ENCODE measurements at places on chromosomes 3 and 15.

DNA sequence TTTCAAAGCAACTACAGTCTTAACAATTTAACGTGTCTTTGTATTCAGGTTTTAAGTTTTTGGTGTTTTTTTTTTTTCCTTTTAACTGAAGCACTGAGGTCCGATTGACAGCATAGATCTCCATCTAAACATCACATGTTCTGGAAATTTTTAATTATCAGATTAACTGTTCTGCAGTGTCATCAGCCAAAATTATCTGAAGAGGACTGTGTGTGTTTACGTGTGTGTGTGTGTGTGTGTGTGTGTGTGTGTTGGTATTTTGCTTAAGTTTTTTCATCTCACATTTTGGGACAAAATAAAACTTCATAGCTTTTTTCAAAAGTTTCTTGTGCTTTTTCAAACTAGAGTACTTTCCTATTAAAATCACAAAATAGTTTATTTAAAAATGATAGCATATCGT is 1.8 kb downstream of the PIK3CA start:
- no peak for DNase-seq

- peak; percentile 19 for DNase-seq
Observed at GRCh38 chr15:60899322-60899966, 329.7 kb downstream of the RORA start.

DNA sequence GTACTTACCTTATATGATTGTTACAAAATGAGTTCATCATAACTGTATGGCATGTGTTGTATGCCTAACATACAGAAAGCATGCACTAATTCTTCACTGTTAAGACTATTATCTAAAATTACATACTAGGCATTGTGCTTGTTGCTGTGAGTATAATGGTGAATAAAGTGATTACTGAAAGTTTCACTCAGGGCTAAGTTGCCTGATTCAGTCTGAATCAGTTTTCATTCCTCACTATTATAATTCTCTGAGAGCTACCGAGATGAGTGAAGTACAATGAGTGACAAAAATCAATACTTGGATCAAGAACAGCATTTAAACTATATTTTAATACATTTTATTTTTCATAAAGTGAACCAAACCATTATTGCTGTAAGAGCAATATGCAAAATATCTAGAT is 7.5 kb upstream of the GCSAM start:
- DNase-seq = no peak

DNA sequence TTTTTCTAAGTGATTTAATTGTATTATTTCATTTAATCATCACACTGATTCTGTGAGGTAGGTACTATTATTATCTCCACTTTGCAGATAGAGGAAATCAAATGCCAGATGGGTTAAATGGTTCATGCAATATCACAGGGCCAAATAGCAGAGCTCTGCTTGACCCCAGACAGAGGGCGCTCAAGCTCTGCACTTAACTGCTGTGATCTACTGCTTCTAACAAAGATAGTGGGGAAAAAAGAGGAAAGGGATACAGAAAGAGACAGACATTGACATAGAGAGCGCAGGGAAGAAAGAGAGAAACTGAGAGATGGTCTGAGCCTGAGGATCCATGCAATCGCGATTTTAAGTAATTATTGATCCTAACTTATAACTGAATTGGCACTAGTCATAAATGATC is 279.1 kb upstream of the THRB start:
- peak; percentile 49 for DNase-seq

DNA sequence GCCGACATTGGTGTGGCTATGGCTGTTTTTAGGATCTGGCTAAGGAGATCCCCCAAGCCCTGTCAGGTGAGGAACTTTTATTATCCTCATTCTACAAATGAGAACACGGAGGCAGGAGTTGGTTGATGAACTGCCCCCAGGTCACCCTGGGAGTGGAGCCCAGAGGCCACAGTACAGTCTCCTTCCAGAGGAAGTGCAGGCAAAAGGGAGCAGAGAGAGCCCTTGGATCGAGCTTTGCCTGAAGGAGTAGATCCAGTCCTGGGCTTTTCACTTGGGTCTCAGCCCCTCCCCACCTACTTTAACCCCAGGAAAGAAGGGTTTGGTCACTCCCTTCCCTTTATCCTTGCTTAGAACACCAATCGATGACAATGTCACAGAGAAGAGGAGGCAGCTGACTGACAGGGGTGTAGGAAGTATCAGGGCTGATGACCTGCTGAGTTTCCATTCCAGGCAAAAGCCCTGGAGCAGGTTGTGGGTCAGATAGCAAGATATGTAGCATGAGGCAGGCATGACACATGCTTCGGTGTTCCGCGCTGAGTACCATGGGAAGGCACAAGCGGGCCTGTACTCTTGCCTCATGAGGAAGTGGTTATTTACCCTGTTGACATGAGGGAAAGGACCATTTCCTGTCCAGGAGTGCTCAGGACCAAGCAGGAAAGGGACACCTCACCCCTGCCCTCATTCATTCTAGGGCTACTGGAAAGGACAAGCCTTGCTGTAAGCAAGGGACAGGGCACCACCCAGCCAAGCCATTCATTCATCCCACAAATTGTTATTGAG is 5.8 kb upstream of the PLA2G4D start:
- DNase-seq = no peak

DNA sequence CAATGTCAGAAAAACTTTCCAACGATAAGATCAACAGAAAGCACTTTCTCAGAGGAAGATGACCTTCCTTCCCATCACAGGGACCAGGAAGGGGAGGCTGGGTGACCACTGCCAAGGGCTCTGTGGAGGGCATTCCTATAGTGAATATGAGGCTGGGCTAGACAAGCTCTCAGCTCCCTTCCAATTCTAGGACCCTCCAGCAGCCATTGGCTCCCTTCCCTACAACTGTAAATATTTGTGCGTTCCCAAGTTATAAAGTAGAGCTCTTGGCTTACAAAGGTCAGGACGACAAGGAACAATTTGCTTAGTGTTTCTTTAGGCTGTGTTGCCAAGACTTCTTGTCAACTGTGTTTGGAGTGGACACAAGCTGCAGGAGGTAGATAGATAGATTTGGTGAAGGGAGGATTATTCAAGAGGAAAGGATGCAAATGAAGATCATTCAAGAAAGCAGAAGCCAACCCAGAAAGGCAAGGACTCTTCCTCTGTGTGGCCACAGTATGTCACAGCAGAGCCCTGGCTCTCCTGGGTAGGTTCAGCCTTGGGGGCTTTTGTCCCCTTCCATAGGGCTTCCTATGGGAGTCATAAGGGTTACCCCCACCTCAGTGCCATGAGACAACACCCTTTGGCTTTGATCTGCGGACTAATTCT is 223.6 kb upstream of the TLE3 start:
- no peak for DNase-seq

Measured in HepG2 (cell line).